ENCODE measurements at places on chromosomes 7 and 10. TPM values are rescaled to one million over a fixed set of nuclear protein-coding genes. Genes with fewer than 3 reads are reported as not detected.

ANKRD7 gene
- not detected for total RNA-seq

CALML5 gene
- not detected for total RNA-seq

ERLIN1 gene
- 18.7 TPM for total RNA-seq

UCN3 gene
- not detected for total RNA-seq

SLC26A5 gene
- total RNA-seq: not detected

PCDH15 gene
- not detected for total RNA-seq

GRCh38 chr10:71255808-71256660, 43.7 kb downstream of the UNC5B start:
- no peak overlapping the region for H3K27ac ChIP-seq
- H3K4me1 ChIP-seq: no peaks in the 10 kb centered on the region
- DNase-seq: no peak

GRCh38 chr10:116909307-116909706, 60.0 kb downstream of the ENO4 start:
- H3K4me3 ChIP-seq: no peak overlapping the region
- no peaks in the 10 kb centered on the region for H3K4me1 ChIP-seq
- H3K36me3 ChIP-seq: no peaks in the 10 kb centered on the region
- no peak for DNase-seq

GRCh38 chr7:41698114-41698513, 4.8 kb downstream of the INHBA start:
- no peak overlapping the region for H3K27ac ChIP-seq
- no peak overlapping the region for H3K4me3 ChIP-seq
- H3K36me3 ChIP-seq: no peaks in the 10 kb centered on the region
- peaks cover 47% of the 10 kb centered on the region for H3K27me3 ChIP-seq

DNA sequence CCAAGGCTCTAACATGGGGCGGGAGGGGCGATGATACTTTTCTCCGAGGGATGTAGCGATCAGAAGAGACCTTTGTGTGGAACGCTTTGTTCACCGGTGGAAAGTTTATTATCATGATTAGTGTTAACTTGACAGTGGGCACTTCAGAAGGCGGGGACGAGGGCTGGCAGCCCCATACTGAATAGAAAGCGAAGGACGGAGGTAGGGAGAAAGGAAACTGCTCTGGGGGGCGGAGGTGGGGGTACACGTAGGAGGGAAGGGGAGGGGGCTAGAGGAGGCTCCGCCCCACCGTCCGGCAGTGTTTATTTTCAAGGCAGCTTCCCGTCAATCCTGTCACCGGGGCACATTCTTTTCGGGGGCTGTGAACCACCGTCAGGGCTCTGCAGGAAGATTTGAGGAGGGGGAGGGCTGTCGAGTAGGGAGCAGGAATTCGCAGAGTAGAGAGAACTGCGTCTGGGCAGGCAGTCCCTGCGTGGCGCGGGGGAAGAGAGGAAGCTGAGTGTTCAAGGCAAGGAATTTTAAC, 9.4 kb upstream of the NKX2-3 start:
- H3K27me3 ChIP-seq: peaks cover 79% of the 10 kb centered on the region
- no peak overlapping the region for H3K27ac ChIP-seq

- no peak overlapping the region for H3K4me3 ChIP-seq
- DNase-seq: no peak
- no peaks in the 10 kb centered on the region for H3K27me3 ChIP-seq
- H3K36me3 ChIP-seq: peaks cover 16% of the 10 kb centered on the region
- H3K4me1 ChIP-seq: no peaks in the 10 kb centered on the region
Measured at GRCh38 chr10:129511758-129512157, 44.7 kb downstream of the MGMT start.

DNA sequence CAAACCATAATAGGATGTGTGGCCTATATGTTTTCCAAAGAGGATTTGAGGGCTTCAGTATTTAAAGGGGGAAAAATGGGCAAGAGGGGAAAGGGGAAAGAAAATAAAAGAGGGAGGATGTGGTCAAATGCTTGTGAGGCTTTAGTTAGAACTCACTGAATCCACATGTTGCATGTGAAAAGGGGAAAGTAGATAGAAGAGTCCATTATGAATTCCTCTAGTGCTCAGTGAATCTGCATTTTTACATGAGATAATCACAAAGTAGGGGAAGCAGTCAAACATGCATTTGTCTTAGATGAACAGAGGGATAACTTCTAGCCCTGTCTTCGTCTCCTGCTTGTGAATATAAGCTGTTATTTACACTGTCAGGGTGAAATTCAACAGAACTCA, 24.6 kb upstream of the AKAP9 start:
- no peaks in the 10 kb centered on the region for H3K36me3 ChIP-seq
- DNase-seq: no peak
- H3K4me3 ChIP-seq: no peak overlapping the region
- peaks cover 23% of the 10 kb centered on the region for H3K4me1 ChIP-seq

GRCh38 chr7:105677817-105678573, 96.7 kb upstream of the EFCAB10 start:
- peak; percentile 77 for DNase-seq
- peak overlapping the region; percentile 97 for H3K27ac ChIP-seq
- H3K4me3 ChIP-seq: peak overlapping the region; percentile 82

GRCh38 chr7:151805191-151805590, 71.7 kb downstream of the PRKAG2 start:
- no peaks in the 10 kb centered on the region for H3K27me3 ChIP-seq
- H3K36me3 ChIP-seq: no peaks in the 10 kb centered on the region
- H3K4me1 ChIP-seq: no peaks in the 10 kb centered on the region
- H3K4me3 ChIP-seq: no peak overlapping the region
- no peak for DNase-seq

- no peaks in the 10 kb centered on the region for H3K4me1 ChIP-seq
- H3K27ac ChIP-seq: no peak overlapping the region
Measured at GRCh38 chr7:42694894-42695507, 216.9 kb downstream of the C7orf25 start.

- no peaks in the 10 kb centered on the region for H3K27me3 ChIP-seq
- no peak for DNase-seq
- no peak overlapping the region for H3K27ac ChIP-seq
- no peaks in the 10 kb centered on the region for H3K36me3 ChIP-seq
- no peak overlapping the region for H3K4me3 ChIP-seq
- no peaks in the 10 kb centered on the region for H3K4me1 ChIP-seq
Measured at GRCh38 chr10:57535306-57535705, 732.4 kb downstream of the IPMK start.

- H3K4me3 ChIP-seq: no peak overlapping the region
- no peaks in the 10 kb centered on the region for H3K36me3 ChIP-seq
- no peaks in the 10 kb centered on the region for H3K4me1 ChIP-seq
- no peak overlapping the region for H3K27ac ChIP-seq
- peaks cover 13% of the 10 kb centered on the region for H3K27me3 ChIP-seq
Measured at GRCh38 chr10:98611436-98611835, 164.7 kb upstream of the HPS1 start.

DNA sequence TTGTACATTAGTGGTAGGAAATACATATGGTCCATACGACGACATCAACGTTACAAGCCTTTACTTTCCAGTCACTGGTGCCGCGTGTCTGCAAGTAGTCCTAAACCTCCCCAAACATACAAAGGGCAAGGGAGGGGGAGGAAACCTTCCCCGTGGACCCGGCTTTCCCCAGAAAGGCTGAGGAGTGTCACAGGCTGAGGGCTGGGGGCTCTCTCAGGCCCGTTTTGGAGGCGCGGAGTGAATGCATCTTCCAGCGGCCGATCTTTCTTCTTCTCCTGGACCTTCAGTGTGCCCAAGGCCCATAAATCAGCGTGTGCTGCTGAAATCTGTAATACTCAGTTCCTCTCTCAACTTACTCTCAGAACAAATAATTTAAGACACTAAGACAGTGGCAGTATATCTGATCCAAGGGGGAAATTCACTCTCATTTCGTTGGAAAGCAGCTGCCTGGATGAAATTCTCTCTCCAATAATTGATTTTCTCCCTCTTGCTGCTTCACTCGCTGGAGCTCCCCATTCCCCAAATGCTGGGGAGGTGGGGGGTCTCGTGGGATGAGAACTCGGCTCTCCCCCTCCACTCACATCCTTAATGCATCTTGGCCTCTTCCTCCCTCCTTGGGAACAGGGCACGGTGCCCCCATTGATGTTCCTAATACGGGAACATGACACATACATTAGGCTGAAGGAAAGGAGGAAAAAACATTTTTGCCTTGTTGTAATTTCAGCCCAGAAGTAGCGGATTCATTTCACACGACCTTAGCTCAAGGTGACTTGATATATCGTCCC, 126.1 kb downstream of the ADARB2 start:
- H3K4me1 ChIP-seq: no peaks in the 10 kb centered on the region
- DNase-seq: no peak
- peaks cover 19% of the 10 kb centered on the region for H3K27me3 ChIP-seq
- H3K4me3 ChIP-seq: no peak overlapping the region

DNA sequence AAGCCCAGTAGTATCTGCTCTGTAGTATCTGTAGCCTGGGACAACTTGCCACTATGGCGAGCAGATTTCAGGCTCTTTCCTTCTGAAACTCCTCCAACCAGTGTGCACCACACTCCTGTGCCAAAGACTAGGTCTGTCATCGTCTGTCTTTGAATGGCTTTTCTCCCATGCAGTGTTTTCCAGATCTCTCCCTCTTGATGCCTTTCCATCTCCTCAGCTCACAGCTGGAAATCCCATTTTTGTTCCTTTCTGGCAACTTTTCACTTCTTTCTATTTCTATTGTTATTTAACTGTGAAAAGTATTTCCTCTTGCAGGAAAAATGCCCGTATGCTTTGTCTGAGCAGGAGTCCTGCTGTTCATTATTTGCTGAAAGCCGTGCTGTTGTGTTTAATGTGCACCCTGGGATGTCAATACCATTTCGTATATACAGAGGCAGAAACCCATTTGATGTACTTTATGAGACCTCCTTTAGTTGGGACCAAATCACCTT, 373.7 kb downstream of the PHTF2 start:
- no peaks in the 10 kb centered on the region for H3K36me3 ChIP-seq
- H3K4me1 ChIP-seq: no peaks in the 10 kb centered on the region
- H3K27me3 ChIP-seq: peaks cover 2% of the 10 kb centered on the region
- no peak overlapping the region for H3K27ac ChIP-seq
- no peak for DNase-seq
- H3K4me3 ChIP-seq: no peak overlapping the region

- H3K4me1 ChIP-seq: no peaks in the 10 kb centered on the region
- no peak overlapping the region for H3K4me3 ChIP-seq
- H3K27me3 ChIP-seq: no peaks in the 10 kb centered on the region
Measured at GRCh38 chr7:113279256-113279655, 160.9 kb upstream of the SMIM30 start.

DNA sequence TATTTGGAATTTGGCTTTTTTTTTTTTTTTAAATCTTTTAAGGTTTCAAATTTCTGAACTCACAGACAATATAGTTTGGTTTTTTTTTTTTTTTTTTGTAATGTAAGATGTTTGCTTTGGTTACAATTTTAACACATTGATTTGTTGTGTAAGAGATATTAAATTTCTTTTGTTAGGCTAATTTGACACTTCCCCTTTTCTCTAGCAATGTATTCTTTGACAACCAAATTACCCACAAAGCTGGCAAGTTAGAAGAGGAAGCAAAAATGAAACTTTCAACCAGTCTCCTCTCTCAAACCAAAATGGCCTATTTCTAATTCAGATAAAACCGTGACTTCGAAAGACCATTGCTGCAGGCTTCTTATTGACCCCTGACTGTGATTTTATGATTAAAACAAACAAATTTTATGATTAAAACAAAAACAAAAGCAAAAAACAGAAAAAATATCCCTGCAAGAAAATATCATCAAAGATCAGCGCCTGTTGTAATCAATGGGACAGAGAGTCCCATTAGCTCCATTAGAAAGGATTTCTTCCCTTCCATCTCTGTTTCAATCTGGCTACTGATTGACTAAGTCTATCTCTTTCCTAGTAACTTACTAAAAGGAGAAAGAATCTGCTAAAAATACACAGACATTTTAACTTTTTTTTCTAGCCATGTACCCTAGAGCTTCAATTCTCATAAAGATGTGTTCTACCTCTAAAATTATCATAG, 489.2 kb downstream of the MDFIC start:
- H3K36me3 ChIP-seq: no peaks in the 10 kb centered on the region
- no peak for DNase-seq
- no peak overlapping the region for H3K27ac ChIP-seq
- H3K4me1 ChIP-seq: no peaks in the 10 kb centered on the region
- H3K4me3 ChIP-seq: no peak overlapping the region

Data from activated CD4-positive, alpha-beta T cell treated with anti-CD3 and anti-CD28 coated beads, Interleukin-2, amount 10 ng/mL, durations not matched to agents 7 days and 5 days (primary cell).